ENCODE measurements at places on chromosomes 6 and 20. TPM values are rescaled to one million over a fixed set of nuclear protein-coding genes. Genes with fewer than 3 reads are reported as not detected.

DNA sequence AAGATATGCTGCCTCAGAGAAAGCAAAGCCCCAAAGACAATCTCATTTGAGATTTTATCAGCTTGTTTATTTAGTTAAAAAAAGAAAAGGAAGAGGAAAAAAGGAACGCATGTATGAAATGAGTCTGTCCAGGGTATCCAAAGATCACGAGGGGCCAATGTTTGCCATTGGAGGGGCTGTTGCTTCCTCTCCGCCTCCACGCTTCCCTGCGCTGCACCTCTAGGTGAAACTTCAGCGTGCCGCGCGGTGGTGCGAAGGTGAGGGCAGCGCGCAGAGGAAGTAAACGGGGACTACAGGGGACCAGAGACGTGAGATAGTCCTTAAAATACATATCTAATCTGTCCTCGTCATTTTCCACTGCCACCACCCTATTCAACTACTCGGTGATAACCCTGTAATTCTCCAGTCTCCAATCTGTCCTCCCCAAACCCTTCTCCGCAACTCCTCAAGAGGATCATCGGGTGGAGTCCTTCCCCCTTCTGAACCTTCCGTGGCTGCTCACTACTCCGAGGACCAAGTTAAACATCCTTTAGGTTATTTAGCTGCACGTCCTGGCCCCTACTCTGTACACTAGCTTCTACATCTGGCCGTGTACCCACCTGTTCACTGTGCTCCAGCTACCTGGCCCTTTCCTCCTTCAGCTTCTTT is 1.1 kb upstream of the DCBLD1 start:
- DNase-seq: no peak

GRCh38 chr6:3370361-3371221 is 86.3 kb downstream of the SLC22A23 start:
- DNase-seq: no peak

DNA sequence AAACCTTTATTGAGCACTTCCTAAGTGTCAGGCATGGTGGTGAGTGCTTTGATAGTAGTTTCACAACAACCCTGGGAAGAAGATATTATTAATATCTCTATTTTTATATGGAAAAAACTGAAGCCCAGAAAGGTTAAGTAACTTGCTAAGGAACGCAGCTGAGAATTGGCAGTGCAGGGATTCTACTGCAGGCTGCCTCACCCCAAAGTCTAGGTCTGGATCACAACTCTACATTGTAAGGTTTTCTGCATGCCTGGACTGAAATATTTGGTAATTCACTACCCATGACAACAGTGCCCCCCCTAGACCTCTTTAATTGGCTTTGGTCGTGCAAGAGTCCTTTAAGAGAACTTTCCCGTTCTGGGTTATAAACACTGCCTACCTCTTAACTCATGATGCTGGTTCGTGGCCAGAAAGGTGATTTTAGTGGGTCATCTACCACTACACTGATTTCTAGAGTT is 67.1 kb upstream of the KCNQ5 start:
- no peak for DNase-seq

- DNase-seq: no peak
These were observed 11.4 kb downstream of the RIN2 start for GRCh38 chr20:19769507-19769906.

GRCh38 chr20:61726979-61727378 is 338.7 kb downstream of the TAF4 start:
- DNase-seq: no peak

DNA sequence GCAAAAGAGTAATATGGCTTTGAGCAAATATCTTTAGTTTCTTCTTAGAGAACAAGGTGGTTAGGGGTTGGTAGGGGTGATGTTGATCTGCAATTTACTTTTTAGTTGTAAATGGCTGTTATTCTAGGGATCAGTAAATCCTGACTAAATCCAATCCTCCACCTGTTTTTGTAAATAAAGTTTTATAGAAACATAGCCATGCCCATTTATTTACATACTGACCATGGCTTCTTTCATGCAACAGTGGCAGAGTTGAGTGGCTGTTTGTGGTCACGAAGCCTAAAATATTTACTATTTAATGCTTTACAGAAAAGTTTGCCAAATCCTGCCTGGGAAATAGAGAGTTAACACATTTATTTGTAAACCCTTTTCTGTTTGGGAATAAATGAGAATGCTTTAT is 14.7 kb downstream of the HIVEP1 start:
- DNase-seq: no peak

GRCh38 chr6:788058-788457 is 95.1 kb upstream of the EXOC2 start:
- DNase-seq: no peak

Gene RAET1L
- total RNA-seq: 3.1 TPM

DNA sequence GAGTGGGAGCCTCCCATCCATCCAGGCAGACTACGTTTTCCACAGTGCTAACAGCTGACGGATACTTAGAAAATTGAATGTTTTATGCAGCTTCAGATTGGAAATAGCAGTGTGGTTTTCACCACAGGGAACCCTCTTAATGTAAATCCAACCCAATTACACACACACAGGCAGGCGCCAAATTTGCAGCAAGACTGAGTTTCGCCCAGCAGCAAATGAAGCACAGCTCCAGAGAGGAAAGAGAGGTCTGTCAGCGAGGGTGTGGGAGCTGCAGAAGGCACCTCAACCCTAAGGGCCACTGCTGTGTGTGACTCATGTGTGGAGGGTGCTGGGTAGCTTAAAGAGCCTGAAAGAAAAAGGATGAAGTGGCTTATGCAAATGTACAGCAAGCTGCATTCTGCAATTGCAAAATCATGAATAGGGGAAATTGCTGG is 365.7 kb downstream of the MAFB start:
- no peak for DNase-seq

GRCh38 chr20:11902285-11902697 is 15.4 kb upstream of the BTBD3 start:
- DNase-seq: no peak

DNA sequence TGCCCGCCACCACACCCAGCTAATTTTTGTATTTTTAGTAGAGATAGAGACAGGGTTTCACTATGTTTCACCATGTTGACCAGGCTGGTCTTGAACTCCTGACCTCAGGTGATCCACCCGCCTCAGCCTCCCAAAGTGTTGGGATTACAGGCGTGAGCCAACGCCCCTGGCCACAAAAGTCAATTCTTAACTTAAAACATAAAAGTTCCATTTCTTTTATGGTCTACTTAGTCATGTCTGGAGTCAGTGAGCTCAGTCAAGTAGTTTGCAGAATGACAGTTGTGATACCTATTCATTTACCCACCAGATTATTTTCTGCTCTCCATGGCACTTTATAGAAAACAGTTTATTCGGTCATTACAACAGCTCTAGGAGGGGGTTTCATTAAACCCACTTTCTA is 103.1 kb upstream of the ESR1 start:
- DNase-seq: no peak

Gene SPATA2
- 5.3 TPM for total RNA-seq

Gene CST4
- total RNA-seq: not detected

- no peak for DNase-seq
These were observed 137.9 kb downstream of the RPS12 start for GRCh38 chr6:132952031-132952867.

Gene ALDH5A1
- 1.9 TPM for total RNA-seq

DNA sequence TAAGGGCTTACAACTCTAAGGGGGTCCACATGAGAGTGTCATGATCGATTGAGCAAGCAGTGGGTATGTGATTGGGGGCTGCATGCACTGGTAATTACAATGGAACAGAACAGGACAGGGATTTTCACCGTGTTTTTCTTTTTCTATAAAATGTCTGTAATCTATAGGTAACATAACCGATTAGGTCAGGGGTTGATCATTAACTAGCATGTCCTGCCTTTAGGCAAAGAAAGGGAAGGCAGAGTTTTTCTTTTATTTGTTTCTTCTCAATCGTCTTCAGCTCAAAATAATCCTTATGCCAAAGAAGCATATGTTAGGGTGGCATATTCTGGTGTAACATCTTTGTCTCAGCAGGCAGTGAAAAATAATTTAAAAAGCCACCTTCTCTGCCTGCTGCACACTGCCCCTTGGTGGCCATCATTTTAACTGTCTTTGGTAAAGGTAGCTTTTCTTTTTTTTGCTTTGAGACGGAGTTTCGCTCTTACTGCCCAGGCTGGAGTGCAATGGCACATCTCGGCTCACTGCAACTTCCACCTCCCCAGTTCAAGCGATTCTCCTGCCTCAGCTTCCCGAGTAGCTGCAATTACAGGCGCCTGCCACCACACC is 9.7 kb upstream of the CEP43 start:
- peak; percentile 9 for DNase-seq

Gene PAX1
- total RNA-seq: not detected

- DNase-seq: no peak
These were observed 24.7 kb downstream of the FNDC1 start for GRCh38 chr6:159193923-159194322.

DNA sequence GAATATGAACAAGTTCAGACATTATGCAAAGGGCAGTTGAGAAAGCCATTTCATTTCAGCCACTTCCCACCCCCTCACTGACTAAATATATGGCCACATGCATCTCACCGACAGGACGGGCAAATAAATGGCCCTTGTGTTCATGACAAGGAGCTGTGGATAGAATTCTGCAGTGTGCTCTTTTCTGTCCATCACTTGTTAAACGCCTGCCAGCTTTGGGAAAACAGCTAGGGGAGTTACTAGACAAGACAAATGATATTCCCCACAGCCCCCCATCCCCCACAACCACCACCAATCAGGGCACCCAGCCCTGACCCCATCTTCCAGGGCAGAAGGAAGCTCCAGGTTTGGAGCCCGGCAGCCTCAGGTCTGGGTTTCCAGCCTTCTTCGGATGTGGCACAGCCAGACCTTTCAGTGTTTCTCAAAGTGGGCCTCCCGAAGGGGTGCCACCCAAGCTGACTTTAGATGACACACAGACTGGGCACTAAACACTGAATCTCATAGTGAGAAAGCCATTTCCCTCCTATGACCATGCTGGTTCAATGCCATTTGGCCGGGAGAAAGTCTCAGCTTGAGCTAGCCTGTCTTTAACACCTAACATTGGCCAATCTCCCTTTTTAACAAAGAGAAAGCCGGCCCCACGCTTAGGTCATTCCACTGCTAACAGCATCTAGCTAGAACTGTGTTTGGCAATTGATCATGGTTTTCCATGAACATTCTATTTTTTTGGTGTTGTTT is 4.0 kb upstream of the RIPOR3 start:
- DNase-seq: no peak

DNA sequence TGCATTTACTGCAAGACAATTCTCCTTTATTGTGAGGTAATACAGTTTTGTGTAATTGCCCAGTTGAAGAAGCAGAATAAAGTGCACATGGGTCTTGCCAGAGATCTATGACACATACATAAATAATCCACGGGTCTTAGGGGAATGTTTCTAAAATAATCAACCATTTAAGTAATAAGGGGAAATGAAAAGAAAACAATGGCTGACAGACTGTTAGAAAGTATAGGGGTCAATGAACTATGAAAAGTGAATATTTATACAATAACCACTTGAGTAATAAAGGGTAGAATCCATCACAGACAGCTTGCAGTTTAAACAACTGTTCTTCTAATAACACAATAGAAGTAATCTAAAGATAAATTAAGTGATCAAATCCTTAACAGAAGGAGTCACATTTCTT is 477.2 kb downstream of the EYS start:
- no peak for DNase-seq

- DNase-seq: no peak
These were observed 364.3 kb upstream of the PTCHD4 start for GRCh38 chr6:48475275-48475674.

Gene HCRTR2
- total RNA-seq: not detected

GRCh38 chr6:149012040-149012545 is 265.3 kb downstream of the UST start:
- peak; percentile 80 for DNase-seq

Gene LINC00237
- not detected for total RNA-seq

DNA sequence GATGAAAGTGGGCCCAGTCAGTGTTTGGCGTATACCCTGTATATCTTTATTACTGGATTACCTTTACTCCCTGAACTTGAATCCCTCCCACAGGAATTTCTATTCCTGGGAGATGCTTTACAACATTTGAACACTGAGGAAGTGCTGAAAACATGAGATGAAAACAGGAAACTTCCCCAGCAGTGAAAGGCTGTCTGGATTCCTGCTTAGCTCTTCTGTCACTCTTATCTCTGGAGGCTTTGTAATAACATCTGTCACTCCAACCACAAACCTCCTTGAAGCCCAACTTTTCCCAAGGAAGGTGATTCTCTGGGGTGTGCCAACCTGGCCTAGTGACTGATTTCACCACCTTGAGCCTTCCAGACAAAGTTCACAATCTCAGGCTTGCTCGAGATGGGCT is 264.5 kb upstream of the BMP2 start:
- no peak for DNase-seq

GRCh38 chr20:58071298-58071697 is 157.2 kb downstream of the ANKRD60 start:
- DNase-seq: no peak

- DNase-seq: no peak
These were observed 6.3 kb upstream of the MROH8 start for GRCh38 chr20:37185686-37186085.

DNA sequence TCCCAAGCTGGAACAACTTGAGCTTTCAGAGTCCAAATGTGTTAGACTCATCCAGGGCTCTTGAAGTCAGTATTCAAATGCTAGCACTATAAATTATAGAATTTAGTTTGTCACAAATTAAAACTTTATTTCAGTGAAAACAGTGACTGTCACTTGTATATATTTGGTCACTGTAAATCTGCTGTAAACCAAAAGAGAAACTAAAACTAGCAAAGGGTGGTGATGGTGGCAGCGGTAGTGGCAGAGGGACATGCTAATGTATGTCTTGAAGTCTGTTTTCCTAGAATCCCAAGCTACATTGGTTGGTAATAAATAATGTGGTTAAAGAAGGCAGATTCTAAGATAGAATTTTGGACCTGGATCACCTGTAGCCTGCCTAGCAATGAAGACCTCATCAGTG is 140.4 kb upstream of the CENPW start:
- no peak for DNase-seq

Gene MEI4
- total RNA-seq: 0.06 TPM

DNA sequence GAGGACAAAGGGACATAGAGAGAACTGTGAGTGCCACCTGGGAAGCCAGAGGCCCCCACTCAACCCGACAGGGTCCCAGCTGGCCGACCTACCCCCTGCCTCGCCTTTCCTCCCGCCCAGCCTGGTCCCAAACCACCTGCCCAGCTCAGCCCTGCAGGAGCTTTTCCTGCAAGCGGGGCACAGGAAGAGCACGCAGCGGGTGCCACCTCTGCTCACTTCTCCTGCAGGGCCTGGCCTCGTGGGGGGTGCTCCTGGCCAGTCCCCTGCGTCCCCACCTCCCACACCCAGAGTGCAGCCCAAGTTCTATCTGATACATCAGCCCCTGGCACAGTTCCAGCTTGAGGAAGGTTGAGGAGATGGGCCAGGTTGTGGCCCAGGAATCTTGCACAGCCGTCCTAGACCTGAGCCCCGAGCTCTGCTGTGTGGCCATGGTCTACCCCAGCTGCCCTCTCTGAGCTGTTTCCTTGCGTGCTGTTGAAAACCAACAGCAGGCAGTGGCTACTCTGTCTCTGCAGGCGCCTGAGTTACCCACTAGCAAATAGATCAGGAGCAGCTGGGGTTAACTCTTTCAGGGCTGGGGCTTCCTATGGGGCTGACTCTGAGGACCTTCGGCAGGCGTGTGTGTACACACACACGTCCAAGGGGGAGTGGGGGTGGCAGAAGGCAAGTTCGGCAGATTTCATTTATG is 1.7 kb downstream of the NECAB3 start:
- DNase-seq: no peak

Gene FLRT3
- total RNA-seq: 3.3 TPM

GRCh38 chr20:23147964-23148730 is 62.0 kb upstream of the CD93 start:
- peak; percentile 76 for DNase-seq

Data from epithelial cell of proximal tubule (primary cell).